ENCODE measurements at places on chromosomes 2 and 18.

GRCh38 chr2:241501551-241501950, 6.8 kb downstream of the STK25 start:
- DNase-seq: no peak

DNA sequence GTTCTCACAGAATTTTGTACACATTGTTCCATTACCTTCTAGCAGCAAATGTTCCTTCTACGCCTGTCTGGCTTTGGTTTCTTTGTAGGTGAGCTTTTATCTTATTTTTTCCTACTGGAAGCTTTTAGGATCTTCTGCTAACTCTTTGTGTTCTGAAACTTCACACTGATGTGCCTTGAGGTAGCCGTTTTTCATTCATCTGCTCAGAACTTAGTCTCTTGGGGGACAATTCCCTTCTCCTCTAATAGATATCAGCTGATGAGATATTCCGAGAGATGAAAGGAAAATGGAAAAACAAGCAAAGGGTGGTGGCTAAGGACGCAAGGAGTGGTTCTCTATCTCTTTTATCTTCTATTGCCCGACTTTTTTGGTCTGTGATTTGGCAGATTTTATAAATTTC, 27.8 kb upstream of the LPIN1 start:
- DNase-seq: no peak

GRCh38 chr2:96788442-96789244, 27.4 kb upstream of the CNNM3 start:
- no peak for DNase-seq

- peak; percentile 55 for DNase-seq
Measured at GRCh38 chr2:74525717-74526648, at the start of gene DQX1. Gene DQX1 (minus strand): TSS chr2:74526231. CDS start chr2:74525729, 502 bp downstream.

- no peak for DNase-seq
Measured at GRCh38 chr2:1731447-1731962, 12.8 kb downstream of the PXDN start.

DNA sequence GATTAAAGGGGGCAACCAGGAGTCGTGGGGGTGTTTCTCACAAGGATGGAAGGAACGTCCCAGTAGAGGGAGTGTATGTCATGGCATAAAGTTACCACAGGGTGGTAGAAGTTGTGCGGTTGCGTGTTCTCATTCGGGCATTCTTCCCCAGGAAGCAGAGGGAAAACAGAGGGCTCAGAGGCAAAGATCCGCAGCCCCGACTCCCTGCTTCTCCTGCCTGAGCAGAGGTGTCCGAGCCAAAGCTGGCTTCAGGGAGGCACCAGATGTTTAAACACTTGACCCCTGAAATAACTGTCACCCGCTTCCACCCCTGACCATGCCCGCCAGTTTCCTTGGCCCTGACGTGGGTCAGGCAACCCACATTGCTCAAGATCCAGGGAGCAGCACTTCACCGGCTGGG, 83.7 kb downstream of the EN1 start:
- no peak for DNase-seq

Measured in D721Med (cell line).